Fibroblast of skin of left biceps (primary cell): ENCODE measurements at places on chromosomes 7 and 10.

- no peak for DNase-seq
Measured at GRCh38 chr10:43229208-43230061, 37.4 kb downstream of the RASGEF1A start.

- no peak for DNase-seq
Measured at GRCh38 chr10:71742301-71743088, 22.9 kb upstream of the C10orf105 start.

DNA sequence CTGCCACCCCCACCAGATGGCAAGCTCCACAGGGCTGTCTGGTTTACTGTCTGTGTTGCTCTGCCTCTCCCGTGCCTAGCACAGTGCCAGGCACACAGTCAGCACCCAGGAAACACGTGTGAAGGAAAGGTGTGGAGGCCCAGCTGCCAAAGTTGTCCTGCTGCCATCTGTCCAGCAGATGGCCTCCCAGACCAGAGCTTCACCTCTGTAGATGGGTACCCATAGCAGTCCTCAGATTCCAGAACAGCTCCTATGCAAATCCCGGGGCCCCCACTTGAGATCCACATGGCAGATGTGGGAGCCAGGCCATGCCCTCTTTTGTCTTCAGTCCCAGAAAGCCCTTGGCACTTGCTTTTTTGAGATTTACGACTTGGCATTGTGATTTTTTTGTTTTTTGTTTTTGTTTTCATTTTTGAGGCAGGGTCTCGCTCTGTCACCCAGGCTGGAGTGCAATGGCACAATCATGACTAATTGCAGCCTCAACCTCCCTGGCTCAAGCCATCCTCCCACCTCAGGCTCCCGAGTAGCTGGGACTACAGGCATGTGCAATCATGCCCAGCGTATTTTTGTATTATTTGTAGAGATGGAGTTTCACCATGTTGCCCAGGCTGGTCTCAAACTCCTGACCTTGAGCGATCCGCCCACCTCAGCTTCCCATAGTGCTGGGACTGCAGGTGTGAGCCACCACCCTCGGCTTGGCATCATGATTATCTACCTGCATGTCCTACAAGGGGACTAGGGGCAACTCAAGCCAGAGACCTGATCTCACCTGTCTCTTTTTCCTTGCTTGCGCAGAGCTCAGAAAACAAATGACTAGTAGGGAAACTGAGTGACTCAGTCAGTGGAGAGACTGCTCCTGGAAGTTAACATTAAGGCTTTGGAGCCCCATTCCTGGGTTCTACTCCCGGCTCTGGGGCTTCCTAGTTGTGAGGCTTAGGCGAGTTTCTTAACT, 16.9 kb upstream of the PALD1 start:
- no peak for DNase-seq

DNA sequence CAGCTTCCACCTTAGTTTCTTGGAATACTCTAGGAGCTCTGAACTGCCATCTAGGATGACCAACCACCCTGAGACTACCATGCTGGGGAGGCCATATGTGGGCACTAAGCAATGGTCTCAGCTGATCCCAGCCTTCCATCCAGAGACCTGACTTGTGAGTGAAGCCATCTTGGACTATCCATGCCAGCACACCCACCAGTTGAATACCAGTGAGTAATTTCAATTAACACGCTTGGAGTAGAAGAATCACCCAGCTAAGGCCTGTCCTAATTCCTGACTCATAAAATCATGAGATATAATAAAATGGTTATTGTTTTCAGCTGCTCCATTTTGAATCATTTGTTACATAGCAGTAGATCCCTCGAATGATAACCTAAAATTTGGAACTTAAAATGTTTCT, 5.2 kb upstream of the KIF5B start:
- no peak for DNase-seq
